ENCODE measurements at places on chromosomes 11 and 22.

- no peak for DNase-seq
Measured at GRCh38 chr11:17075506-17075905, 2.0 kb downstream of the RPS13 start.

GRCh38 chr11:20731676-20732215 lies 62.4 kb downstream of the NELL1 start:
- DNase-seq, result no peak

DNA sequence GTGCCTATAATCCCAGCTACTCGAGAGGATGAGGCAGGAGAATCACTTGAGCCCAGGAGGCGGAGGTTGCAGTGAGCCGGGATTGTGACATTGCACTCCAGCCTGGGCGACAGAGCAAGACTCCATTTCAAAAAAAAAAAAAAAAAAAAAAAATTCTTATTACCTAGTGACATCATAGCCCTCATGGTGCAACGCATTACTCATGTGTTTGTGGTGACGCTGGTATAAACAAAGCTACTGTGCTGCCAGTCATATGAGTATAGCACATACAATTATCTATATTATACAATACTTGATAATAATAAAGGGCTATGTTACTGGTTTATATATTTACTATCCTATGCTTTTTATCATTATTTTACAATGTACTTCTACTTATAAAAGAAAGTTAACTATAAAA lies 41.2 kb downstream of the OR2AT4 start:
- DNase-seq, result no peak

- DNase-seq, result no peak
Measured at GRCh38 chr22:41891407-41891806, 23.5 kb downstream of the SHISA8 start.

DNA sequence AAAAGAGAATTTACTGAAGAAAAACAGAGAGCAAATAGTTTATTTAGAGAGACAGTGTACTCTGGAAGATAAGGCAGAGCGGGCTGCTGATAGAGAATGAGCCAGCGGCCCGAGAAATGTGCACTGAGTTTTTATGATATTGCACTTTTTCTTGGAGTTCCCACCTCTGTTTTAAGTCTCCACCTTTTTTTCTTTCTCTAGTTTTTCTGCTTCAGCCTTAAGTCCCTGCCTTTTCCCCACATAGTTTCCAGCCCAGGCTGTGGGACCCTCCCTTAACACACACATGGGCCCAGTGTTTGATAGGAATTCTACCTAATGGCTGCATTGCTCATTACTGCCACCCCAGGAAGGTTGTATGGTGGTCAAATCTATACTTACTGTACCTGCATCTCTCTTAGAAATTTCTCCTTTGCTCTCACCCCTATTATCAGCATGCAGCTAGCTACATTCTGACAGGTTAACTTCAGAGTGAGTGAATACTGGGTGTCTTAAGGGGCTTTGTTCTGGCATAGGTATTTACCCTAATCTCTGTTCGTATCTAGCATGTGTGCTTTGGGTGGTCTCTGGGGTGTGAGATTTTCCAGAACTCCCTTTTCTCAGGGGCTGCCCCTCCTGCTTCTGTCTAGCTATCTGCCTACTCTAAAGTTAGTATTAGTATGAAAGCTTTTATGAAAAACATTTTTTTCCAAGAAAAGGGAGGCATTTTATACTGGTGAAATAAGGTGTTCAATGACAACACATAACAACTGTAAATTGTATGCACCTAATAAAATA lies 127.3 kb upstream of the TOP3B start:
- DNase-seq, result no peak

Measured in midbrain (tissue), 1 donor.